ENCODE measurements at places on chromosomes 11 and 22. TPM values are rescaled to one million over a fixed set of nuclear protein-coding genes. Genes with fewer than 3 reads are reported as not detected.

- DNase-seq: no peak
Observed at GRCh38 chr11:91967691-91968045, 256.9 kb upstream of the FAT3 start.

- no peak for DNase-seq
Observed at GRCh38 chr22:37623075-37624016, 14.7 kb downstream of the GGA1 start.

- peak; percentile 71 for DNase-seq
Observed at GRCh38 chr22:47370448-47371262, 608.2 kb downstream of the TBC1D22A start.

- peak; percentile 73 for DNase-seq
Observed at GRCh38 chr11:65386307-65387140, at the start of gene FRMD8. Gene FRMD8, plus strand, starts transcription at chr11:65386637. Its CDS starts 400 bp downstream, at chr11:65387037.

DNA sequence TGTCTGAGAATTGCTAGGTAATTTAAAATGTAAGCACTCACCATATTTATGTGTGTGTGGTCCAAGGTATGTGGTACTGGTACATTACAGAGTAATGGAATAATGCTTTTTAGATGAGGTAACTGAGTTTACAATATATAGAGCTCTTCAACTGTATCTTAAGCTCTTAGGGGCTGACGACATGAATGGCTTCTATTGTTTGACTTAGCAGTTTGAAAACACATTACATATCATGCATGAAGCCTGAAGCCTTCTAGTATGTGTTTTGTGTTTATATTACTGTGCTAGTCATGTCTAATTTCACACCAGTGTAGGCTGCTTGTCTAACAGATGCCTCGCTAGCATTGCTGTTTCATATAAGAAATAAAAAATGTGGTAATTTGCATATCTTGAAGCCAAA, 37.2 kb downstream of the GAS2 start:
- peak; percentile 44 for DNase-seq

- DNase-seq: peak; percentile 82
Observed at GRCh38 chr11:9982796-9983579, 311.0 kb downstream of the SBF2 start.

DNA sequence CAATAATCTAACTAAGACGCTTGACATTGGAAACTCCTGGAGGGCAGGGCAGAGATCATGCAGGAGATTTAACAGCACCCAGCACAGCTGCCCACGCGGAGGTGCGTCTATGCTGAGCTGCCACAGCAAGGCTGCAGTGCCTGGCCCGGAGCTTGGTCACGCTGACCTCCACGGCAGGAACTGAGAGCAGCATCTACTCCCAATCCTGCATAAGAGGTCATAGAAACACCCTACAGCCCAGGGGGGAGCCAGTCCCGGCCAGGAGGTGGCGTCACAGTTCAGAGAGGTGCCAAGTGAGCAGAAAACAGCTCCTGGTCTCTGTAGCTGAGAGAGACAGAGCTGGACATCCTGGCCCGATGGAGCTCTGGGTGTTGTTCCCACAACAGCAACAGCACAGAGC, 121.1 kb upstream of the TMEM45B start:
- no peak for DNase-seq

- DNase-seq: no peak
Observed at GRCh38 chr11:115676206-115676605, 172.0 kb upstream of the CADM1 start.

DNA sequence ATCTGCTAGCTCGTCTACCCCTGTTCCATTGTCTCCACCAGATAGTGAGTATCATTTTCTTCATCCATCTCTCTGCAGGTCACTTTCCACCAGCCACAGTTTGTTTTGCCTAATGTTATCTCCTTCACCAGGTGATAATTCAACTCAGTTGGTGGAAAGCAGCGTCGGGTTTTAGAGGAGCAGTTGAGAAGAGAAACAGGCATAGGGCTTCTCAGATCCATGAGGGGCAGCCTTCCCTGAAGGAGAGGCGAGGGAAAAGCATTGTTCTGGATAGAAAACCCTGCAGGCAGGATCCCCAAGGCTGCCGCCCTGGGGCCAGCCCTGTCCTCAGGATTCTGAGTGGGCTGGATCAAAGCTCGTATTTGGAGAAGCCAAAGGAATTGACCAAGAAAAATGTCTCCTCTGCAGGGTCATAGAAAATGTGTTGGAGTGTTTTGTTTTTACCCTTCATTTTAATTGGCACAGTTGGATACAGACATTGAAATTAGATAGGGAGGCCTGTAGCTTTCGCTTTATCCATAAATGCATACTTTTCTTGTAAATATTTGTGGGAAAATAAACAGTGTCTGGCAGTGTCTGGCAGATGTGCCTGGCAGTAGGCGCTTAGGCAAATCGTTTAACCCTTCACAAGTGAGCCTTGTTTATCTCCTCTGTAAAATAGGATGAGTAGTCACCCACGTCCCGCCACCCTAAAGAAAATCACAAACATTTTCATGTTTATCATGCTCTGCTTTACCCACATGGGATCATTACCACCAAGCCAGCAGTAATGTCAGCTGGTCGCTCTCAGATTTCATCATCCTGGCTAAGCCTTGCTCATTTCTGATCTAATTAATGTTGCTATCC, 73.4 kb upstream of the TTC12 start:
- DNase-seq: no peak

DNA sequence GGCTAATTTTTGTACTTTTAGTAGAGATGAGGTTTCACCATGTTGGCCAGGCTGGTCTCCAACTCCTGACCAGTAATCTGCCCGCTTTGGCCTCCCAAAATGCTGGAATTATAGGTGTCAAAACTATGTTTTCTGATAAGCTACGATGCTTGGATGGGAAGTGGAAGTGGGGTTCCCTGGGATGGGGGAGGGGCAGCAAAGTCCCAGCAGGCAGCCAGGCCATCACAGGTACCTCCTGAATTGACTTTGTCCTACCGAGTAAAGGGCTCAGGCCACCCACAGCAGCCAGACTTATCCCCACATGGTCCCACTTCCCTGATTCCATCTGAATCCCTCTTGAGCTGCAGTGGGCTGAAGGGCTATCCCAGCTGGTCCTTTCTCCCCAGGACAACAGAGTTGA, 6.9 kb downstream of the FTH1 start:
- DNase-seq: no peak

DNA sequence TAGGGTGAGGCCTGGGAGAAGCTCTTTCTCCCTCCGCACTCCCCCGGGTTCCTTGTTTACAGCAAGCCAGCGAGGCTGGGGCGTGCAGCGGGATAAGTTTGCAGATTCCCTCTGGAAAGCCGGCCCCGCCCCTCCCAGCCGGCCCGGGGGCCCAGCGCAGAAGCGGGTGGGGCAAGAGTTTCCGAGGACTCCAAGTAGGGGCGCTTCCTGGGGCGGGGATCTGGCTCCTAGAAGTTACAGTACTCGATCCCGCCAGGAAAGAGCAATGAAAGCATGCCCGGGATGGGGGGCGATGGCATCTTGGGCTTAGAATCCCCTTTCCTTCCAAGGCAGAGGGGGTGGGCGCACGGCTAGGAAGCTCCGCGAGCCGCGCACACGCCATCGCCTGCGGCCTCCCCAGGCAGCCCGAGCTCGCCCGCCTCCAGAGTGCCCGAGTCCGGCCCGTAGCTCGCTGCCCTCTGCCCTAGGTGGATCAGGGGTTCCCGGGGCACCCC, 385 bp downstream of the TST start:
- peak; percentile 23 for DNase-seq

DNA sequence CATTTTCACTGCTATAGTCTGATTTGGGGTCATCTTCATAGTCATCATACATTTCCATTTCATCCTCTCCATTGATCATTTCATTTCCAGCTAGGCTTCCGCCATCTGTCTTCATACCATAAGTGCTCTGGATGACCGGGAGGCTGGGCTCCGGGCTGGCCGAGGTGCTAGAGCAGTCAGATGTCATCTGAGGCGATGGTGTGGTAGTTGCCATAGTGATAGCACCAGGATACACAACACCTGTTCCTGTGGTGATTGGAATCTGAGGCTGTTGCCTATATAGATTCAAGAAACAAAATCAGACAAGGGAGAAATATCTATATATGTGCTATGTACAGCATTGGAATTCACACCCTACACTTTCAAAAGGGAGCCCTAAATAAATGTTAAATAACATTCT, 383.5 kb downstream of the SOX6 start:
- no peak for DNase-seq

- no peak for DNase-seq
Observed at GRCh38 chr11:74710281-74710938, 20.8 kb downstream of the CHRDL2 start.

- DNase-seq: no peak
Observed at GRCh38 chr11:130102301-130103249, 32.9 kb downstream of the APLP2 start.

DNA sequence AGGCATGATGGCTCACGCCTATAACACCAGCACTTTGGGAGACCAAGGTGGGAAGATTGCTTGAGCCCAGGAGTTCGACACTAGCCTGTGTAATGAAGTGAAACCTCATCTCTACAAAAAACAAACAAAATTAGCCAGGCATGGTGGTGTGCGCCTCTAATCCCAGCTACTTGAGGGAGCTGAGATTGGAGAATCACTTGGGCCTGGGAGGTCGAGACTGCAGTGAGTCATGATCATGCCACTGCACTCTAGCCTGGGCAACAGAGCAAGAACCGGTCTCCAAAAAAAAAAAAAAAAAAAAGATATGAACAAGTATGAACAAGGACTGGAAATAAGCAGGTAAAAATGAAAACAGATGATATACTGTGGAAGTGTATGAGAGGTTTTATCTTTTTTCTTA, 54.1 kb upstream of the SOX6 start:
- DNase-seq: peak; percentile 28

GRCh38 chr11:96050435-96051182, 126.7 kb upstream of the MTMR2 start:
- DNase-seq: no peak

DNA sequence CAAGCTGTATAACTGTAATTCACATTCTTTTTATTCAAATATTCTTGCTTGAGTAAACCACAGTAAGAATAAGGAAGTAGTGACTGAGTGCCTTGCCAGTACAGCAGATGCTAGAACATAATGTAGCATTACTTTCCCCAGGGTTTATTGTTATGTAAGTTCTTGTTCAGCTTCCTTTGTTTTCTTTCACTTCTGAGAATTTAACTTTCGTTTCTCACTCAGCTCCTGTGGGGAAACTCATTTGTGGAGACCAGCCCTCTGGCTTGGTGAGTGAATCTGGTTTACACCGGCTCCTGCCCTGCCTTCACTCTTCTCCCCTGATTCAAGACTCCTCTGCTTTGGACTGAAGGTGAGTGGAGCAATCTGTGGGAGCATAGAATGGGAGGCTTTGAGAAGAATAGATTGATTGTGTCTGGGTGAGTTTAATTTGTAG, at the start of gene TRIM22:
TSS of gene TRIM22 (plus strand) at position 240 of the 433 bp plus-strand sequence. CDS start 6,443 bp downstream, outside the sequence.
- peak; percentile 66 for DNase-seq

GRCh38 chr11:33910296-33910957, 18.6 kb upstream of the LMO2 start:
- no peak for DNase-seq

- no peak for DNase-seq
Observed at GRCh38 chr22:47020166-47020565, 257.7 kb downstream of the TBC1D22A start.

- no peak for DNase-seq
Observed at GRCh38 chr11:61115498-61116224, 13.4 kb downstream of the CD5 start.

DNA sequence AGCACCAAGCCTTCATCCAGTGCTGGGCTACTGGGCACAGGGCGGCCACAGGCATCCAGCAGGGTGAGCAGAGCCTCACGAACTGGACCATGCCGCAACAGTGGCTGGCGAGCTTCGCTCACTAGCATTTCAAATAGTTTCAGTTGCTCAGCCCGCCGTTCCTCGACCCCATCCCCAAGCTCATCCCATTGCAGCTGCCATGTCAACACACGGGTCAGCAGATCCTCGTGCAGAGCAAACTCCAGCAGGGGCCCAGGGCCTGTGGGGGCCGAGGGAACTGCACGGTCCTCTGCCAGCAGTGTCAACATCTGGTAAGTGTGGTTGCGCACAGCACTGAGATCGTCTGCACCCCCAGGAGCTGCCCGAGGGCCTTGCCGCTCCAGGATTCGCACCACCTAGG, 10.6 kb downstream of the FHIP1B start:
- no peak for DNase-seq

- DNase-seq: no peak
Observed at GRCh38 chr22:19530751-19531150, 6.5 kb upstream of the CLDN5 start.

SLC22A25 gene
- total RNA-seq: not detected

SOX10 gene
- not detected for total RNA-seq

OR5A1 gene
- total RNA-seq: not detected

LGR4 gene
- total RNA-seq: 6.6 TPM

ADM2 gene
- 0.79 TPM for total RNA-seq

HTR3A gene
- not detected for total RNA-seq

SLC22A8 gene
- total RNA-seq: not detected
